ENCODE measurements at places on chromosomes 11 and 22.

GRCh38 chr11:362642-363442 is 6.5 kb upstream of the B4GALNT4 start:
- no peak for DNase-seq

DNA sequence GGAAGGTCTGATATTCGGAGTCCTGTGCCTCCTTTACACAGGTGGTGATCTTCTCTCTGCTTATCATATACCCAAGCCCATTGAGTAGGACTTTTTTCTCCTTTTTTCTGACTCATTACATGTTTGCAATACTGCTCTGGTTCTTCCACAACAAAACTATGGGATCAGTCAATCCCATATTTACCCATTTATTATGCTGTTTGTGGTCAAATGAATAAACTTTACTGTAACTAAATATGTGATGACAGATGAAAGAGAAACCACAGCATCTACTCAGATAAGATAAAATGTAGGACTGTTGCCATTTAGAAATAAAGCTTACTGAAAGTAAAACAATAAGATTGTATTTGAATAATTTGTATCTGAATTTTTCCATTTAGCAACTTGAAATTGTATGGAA is 958.7 kb upstream of the FAT3 start:
- DNase-seq = no peak

DNA sequence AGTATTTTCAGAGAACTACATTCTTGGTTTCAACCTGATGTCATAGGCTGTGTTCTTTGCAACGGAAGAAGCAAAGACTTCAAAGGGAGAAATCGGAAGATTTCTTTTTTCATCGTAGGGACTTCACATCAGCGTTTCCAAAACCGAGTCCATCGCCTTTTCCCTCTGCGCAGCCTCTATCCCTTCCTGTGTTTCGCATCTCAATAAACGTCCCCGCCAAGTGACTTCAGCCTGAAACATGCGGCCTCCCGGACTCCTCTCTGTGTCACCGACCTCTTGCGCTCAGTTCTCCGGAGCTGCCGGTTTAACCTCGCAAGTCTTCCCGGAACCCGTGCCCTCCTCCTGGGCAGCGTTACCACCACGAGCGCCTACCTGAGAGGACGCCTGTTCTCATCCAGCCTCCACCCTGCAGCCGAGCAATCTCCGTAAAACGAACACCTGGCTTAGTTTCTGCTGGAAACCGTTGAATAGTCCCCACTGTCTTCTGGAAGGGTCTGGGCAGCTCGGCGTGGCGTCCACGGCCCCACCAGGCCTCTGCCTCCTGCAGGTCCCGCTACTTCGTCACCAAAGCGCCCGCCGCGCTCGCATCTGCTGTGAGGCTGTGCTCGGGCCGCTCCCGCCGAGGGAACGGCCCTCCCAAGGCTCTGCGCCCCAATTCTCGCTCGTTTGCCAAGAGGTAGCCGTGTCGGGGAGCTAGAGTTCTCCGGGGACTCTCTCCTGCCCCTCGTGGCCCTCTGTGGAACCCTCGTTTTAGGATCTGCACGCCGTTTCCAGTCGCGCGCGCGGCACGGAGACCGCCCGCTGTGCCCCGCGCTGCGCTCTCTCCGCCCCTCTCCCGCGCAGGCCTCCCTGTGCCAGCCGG is at the start of gene GLB1L3:
GLB1L3 (plus strand) TSS at position 846 of the 862 bp plus-strand sequence. CDS start 362 bp downstream, outside the sequence.
- DNase-seq = peak; percentile 75

DNA sequence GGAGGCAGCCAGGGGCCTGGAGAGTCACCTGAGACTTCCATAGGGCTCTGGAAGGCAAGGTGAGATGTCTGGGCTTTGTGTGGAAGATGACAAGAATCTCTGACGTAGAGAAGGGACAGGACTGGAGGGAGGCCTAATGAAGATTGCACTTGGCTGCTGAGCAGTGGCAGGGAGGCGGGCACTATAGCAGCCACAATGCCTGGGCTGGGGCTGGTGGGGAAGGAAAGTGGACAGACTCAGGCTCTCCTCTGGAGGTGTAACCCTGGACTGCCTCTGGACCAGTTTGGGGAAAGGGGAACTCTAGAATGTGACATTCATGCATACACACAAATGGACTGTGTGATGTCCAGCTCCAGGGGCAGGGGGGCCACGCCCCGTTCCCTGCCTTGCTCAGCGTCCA is 34.3 kb upstream of the CYP2D6 start:
- DNase-seq = no peak

DNA sequence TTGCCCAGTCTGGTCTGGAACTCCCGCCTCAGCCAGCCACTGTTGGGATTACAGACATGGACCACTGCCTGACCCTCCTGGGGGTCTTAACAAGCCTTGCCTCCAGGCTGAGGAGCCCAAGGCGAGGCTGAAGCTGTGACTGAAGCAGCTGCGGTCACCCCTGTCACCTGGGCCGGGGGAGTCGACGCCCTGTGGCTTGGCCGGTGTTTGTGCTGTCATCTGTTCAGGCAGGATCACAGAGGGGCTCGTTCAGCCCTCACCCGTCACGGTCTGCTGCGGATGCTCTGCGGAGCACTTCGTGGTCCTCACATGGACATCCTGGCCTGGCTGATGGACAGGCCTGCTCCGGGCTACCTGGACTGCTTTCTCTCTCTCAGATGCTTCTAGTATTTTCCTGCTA is 23.8 kb downstream of the TRMU start:
- no peak for DNase-seq

DNA sequence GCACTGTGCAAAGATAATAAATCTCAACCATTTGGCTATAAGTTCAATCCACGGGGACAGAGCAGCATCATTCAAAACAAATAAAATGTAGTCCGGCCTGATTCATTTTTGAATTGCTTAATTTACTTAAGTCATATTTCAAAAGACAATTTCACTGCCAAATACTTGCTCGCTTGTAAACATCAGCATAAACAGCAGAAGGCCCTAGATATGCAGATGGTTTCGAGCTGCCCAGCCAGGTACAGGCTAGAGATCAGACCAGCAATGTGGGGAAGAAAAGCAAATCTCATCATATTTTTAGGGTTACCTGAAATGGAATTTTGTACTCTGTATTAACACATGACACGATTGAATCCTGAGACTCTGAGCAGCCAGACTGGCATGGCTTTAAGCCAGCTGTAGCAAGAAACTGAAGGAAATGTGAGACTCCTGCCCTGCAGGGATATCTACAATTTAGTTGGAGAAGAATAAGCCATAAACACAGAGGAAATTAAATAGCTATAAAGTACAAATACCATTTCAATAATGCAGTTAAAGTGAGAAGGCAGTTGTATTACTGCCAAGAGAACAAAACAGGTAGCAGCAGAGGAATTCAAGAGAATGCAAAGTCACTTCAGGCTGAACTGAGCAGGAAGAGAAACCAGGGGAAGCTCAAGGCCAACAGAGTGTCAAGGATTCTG is 440.3 kb downstream of the ETS1 start:
- DNase-seq = no peak

DNA sequence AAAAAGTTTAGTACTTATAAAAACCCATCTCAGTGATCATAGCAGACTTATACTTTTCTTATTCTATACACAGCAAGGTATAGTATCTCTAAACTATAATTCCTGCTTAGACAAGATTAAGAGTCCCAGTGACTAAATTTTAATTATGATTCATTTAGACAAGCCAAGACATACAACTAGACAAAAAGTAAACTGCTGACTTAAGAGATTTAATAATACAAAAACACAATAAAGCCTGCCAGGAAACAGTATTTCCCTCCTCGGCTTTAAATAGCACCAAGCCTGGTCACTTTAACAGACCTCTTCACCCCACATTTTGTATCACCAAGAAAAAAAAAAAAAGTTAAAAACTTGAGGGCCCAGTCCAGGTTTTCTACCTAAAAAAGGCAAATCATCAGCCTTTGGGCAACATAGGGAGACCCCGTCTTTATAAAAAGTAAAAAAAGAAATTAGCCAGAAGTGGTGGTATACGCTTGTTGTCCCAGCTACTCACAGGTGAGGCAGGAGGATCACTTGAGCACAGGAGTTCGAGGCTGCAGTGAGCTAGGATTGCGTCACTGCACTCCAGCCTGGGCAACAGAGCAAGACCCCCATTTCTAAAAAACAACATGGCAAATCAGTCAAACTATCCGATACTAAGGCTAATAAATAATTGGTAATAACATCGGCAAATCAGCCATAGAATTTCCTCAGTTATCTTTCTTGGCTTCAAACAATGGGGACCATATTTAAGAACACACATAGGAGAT is 53.8 kb downstream of the SIK3 start:
- no peak for DNase-seq

DNA sequence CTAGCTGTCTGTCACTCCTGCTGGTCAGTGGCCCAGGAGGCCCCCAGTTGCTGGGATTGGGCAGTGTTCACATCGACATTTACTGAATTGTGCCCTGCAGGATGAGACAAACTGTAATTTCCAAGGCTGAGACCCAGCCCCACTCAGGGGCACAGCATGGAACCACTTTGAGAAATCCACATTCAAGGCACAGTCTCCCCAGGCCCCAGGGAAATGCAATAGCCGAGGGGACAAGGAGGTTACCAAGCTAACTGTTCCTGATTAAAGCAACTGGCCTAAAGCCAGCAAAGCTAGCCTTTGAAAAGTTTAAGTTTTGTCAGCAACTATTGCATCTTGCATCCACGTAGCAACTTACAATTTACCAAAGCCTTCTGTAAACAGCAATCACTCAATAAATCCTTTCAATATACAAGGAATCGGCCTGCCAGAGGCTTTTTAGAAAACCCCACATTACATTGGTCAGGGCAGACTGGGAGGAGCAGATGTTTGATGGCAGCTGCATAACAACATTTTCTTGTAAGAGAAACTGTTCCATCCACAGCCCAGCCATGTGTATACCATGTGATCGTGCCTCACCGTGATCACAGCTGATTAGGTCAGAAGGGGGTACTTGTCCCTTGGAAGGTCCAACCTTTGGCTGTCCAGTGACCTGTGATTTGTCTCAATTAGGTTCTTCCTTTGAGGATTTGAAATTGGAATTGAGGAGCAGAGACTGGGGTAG is 103.9 kb downstream of the TENM4 start:
- no peak for DNase-seq
